ENCODE measurements at places on chromosomes 3 and 15.

- DNase-seq = no peak
Measured at GRCh38 chr3:58214484-58215316, 3.9 kb upstream of the DNASE1L3 start.

DNA sequence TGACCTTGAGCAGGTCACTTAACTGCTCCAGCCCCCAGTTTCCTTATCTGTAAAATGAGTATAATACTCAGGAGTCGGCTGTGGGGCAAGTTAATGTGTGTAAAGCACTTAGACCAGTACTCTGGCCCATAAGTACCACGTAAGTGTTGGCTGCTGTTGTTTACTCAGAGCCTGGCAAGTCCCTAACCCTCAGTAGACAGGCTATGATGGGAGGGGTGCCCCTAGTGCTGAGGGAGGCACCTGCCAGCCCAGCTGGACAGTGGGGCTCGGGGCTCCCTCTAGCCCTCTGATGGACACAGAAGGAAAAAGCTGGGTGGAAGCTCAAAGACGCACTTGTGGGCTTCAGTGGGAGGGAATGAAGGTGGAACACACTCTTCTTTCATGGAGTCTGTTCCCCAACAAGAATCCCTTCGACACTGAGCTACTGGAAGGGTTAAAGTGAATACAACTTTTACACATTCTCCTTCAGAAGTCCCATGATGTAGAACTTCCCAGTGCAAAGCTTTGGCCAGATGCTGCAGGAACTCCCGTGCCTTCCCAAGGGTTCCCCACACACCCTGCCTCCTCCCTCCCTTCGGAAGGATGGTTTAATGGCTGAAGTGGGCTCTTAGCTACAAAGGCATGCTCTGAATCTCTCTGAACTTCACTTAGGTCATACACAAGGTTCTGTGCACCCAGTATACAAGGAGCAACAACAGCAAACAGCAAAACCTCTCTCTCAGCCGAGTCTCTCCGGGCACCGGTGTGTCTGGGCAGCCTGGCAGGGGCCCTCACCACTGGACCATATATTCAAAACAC, 25.4 kb downstream of the TMEM44 start:
- DNase-seq = no peak

DNA sequence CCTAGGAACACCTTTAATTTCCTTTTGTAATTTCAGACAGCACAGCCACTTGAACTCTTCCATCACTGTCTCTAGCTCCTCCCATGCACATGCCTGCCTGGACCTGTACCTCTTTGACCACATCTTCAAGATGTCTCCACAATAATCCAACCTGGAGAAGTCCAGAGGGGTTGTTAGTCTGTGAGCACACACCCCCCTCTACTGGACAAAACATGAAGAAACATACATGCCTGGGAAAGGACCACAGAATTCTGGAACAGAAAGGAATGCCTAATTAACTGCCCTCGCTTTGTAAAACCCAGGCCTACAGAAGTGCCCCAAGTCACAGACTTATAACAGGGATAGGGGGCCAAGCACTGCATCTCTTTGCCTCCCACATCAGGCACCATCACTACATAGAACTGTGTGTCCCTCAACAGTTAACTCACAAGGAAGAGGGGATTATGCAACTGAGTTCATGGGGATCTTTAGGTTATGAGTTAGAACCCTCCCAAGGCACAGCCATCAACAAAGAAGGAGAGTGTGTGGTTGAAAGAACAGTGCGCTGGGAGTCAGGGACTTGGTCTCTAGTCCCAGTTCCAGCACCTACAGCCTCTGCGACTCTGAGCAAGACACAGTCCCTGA, 61.7 kb downstream of the FMN1 start:
- DNase-seq = no peak

DNA sequence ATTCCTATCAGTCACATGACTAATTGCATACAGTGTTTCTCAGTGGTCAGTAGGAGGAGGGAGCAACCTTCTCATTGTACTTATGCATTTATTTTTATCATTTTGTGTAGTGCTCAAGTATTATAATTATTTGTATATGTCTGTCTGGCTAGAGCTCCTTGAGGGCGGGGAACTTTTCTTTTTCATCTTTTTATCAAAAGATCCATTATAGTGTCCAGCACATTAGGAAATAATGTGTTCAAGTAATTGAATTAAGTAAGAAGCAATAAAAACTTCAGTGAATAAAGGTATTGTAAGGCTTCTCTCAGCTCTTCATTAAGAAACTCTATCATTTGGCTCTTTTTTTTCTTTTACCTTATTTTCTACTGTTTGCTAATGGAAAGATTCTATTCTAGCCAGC, 18.8 kb downstream of the FGF7 start:
- no peak for DNase-seq

- DNase-seq = peak; percentile 11
Measured at GRCh38 chr3:140447136-140447535, 230.7 kb upstream of the TRIM42 start.

GRCh38 chr3:41502481-41502880, 303.2 kb downstream of the CTNNB1 start:
- no peak for DNase-seq

DNA sequence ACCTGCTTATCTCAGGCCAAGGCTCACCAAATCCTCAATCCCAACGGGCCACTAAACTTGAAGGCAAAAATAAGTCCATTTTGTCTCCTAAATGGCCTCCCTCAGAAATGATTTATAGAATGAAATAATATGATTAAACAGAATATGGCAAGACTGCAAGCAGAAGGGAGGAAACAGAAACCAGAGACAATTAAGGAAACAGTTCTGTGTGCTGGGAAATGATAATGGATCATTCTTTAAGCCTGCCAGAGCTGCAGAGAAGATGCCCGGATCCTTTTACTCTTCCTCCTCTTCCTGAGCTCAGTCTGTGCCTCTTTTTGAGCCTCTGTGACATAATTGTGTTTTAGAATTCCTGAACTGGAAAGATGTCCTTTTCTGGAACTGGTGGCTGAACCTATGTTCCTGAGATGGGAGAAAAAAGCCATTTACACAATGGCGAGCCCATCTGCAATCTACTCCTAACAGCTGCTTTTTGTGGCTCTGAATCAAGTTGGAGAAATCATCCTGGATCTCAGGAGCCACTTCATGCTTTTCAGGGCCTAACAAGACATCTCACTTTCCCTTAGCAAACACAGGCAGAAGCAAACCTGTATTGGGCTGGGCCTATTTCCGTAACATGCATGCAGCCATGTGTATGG, 2.8 kb upstream of the ABHD2 start:
- no peak for DNase-seq

- DNase-seq = no peak
Measured at GRCh38 chr15:76866008-76866407, 39.1 kb downstream of the SCAPER start.

DNA sequence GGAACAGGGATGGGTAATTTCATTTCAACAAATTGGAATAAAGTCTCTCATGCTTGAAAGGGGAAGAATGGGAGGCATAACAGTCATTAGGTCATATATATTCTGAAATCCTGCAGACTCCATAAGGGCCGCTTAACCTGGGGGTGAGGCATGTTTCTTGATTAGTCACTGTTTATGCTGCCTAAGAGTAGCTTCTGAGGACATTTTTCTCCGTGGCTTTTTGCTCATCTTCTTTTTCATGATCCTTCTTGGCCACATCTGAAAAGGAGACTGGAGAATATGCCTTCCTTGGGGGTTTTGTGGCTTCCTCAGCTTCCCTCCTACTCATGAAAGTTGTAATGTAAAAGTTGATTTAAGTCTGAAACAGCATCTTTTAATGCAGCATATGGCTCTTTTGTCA, 20.0 kb upstream of the CFAP20DC start:
- no peak for DNase-seq

DNA sequence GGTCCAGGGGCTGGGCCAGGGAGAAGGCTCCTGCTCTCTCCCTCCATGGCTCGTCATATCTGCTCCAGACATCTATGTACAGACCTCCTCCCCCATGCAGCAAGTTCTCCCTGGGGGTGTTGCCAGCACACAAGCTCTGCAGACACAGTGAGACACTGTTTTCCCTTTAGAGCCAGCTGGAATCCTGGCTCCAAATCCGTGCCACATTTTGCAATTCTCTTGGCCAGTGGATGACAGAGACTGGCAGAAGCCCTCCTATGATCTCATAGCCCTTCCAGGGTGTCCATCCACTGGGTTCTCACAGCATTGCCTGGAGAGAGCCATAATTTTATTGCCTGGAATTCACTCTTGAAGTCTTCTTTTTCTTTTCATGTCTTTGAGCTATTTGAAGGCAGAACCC, 203.9 kb downstream of the TLE3 start:
- DNase-seq = peak; percentile 77

- DNase-seq = no peak
Measured at GRCh38 chr3:75192146-75192616, 471.9 kb upstream of the FRG2C start.

DNA sequence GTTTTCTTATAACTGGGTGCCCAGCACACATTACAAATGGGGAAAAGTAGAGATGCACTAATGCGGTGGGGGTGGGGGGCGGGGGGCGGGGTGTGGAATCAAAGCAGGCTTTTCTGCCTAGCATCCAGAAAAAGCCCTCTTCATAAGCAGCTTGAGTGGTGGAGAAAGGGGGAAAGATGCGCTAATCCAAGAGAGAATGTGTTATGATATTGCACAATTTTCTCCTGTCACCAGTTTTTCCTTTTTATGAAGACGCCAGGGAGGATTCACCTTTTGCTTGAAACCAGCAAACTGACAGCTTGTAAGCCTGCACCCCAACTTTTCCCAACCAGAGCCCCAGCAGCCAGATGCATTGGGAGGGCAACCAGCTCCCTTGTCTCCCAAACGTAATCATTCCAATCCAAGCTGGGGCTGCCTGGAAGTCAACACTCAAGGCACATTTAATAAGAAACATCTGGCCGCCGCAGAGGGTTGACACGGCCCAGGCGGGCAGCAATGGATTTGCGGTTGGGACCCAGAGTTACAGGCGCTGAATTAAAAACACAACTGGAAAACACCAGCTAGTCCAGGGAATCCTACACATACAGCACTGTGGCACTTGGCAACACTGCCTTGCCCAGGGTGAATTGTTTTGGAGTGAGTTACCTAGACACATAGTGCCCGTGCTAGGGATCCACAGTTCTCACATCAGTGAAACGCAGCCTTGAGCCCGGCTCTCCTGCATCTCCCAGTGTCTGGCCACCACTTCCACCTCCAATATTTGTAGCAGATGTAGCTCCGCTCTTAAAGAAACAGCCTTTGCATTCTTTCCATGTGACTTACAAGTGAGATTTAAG, 218.5 kb upstream of the PRICKLE2 start:
- no peak for DNase-seq

DNA sequence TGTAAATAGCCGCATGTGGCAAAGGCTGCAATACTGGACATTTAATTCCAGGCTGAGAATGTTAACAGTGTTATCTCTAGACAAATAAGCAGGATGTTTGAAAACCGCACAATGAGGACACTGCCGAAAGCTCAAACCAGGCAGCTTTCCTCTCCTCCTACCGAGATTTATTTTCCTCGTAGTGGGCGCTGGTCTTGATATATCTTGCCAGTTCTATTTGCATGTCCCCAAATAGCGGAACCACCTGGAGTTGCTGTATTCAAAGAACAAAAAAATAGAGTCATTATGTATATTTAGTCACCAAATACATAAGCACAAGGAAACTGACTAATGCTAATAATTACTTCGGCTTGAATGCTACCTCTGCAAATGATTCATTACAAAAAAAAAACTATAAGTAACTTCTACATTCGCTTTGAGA, 46.5 kb downstream of the CYFIP1 start:
- no peak for DNase-seq

DNA sequence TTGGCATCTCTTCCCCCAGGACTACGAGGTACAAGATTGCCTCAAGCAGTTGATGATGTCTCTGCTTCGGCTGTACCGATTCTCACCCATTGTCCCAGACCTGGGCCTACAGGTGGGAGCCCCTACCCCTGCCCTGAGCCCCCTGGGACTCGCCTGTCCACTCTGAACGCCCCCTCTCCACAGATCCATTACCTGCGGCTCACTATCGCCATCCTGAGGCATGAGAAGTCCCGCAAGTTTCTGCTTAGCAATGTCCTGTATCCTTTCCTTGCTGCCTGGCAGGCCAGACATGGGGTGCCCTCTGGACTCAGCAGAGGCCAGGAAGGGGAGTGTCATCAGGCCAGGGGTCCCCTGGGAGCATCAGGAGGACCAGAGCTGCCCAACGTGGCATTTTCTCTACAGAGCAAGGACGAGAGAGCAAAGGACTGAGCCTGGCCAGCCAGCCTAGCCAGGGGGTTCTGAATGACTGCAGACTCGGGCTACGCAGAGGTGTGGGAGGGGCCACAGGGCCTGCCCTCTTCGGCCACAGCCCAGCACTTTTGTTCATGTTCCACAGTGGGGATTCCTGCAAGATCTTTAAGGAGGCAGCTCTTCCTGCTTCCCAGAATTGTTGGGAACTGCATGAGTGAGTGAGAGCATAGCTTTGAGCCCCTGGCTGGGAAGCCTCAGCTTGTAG, 11.2 kb downstream of the RNF123 start:
- DNase-seq = no peak

GRCh38 chr3:49255718-49256511, 21.1 kb downstream of the C3orf62 start:
- DNase-seq = no peak

GRCh38 chr3:115999613-116000012, 376.3 kb downstream of the GAP43 start:
- no peak for DNase-seq

- DNase-seq = no peak
Measured at GRCh38 chr3:108599677-108600409, 10.3 kb downstream of the DZIP3 start.

DNA sequence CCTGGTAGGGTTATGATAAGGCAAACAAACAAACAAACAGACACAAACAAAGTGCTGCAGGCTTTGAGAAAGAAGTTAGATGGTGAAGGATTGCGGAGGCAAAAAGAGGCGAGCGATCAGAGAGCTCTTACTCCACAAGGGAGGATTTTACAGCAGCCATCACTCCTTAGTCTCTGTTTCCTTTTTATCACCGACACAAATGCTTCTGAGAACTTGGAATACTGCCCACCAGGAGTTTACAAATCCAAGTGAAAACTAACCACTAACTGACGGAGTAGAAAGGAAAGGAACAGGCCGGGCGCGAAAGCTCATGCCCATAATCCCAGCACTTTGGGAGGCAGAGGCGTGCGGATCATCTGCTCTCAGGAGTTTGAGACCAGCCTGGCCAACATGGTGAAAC, 35.6 kb upstream of the GPR160 start:
- DNase-seq = no peak

GRCh38 chr3:57140894-57141293, 24.3 kb downstream of the IL17RD start:
- no peak for DNase-seq

GRCh38 chr3:11145888-11146287, 8.4 kb upstream of the HRH1 start:
- no peak for DNase-seq

DNA sequence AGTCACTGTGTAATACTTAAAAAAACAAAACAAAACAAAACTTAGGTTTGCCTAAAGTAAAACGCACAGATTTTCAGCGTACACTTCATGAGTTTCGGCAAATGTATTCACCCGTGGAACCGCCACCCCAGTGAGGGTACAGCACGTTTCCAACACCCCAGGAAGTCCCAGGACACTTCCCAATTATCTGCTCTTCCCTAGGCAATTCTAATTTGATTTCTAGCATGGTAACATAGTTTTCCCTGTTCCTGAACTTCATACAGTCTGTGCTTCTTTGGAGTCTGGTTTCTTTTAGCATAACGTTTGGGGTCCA, 497 bp upstream of the CLASP2 start:
- no peak for DNase-seq

Data from dorsolateral prefrontal cortex (tissue), 122 donors.